ENCODE measurements at places on chromosomes 3 and 15. TPM values are rescaled to one million over a fixed set of nuclear protein-coding genes. Genes with fewer than 3 reads are reported as not detected.

Gene TRAIP
- polyA plus RNA-seq, result 10.3 TPM

Gene EPHA3
- 5.2 TPM for polyA plus RNA-seq

Gene GOLGA8Q
- polyA plus RNA-seq, result 0.89 TPM

Gene CILP
- 3.5 TPM for polyA plus RNA-seq

Gene NDUFB5
- 201 TPM for polyA plus RNA-seq

Gene SLTM
- polyA plus RNA-seq, result 134 TPM

Gene ZPLD1
- 0.44 TPM for polyA plus RNA-seq

Gene ARL14
- 0.42 TPM for polyA plus RNA-seq

Gene RHCG
- polyA plus RNA-seq, result 2.6 TPM

Gene SEC22C
- 47.6 TPM for polyA plus RNA-seq

Gene PLS1
- 31.9 TPM for polyA plus RNA-seq

Gene PPP2R3A
- polyA plus RNA-seq, result 20.3 TPM

Gene MUSTN1
- polyA plus RNA-seq, result 1.7 TPM

Gene IL16
- 4.1 TPM for polyA plus RNA-seq

Gene IGF2BP2
- polyA plus RNA-seq, result 111 TPM

Gene MESP2
- polyA plus RNA-seq, result 0.96 TPM

Gene PAK6
- polyA plus RNA-seq, result 8.4 TPM

Gene GOLGA6B
- not detected for polyA plus RNA-seq

Gene GABRB3
- 4.0 TPM for polyA plus RNA-seq

Gene CHRFAM7A
- 2.8 TPM for polyA plus RNA-seq

Gene WDR93
- 2.3 TPM for polyA plus RNA-seq

Gene SH2D7
- 0.80 TPM for polyA plus RNA-seq

Gene C3orf49
- 0.55 TPM for polyA plus RNA-seq

Gene GOLGA8H
- 0.87 TPM for polyA plus RNA-seq

Gene RASL12
- polyA plus RNA-seq, result 6.5 TPM

Gene P3H2
- 104 TPM for polyA plus RNA-seq

Gene CSPG4
- 8.5 TPM for polyA plus RNA-seq

Gene RTP1
- not detected for polyA plus RNA-seq

Gene PLSCR2
- 1.5 TPM for polyA plus RNA-seq

Gene CP
- 0.85 TPM for polyA plus RNA-seq

Gene ZWILCH
- polyA plus RNA-seq, result 24.7 TPM

Gene C3orf20
- 0.52 TPM for polyA plus RNA-seq

Gene BFSP2
- not detected for polyA plus RNA-seq

Gene ROPN1B
- polyA plus RNA-seq, result 0.70 TPM

Gene CCR8
- not detected for polyA plus RNA-seq

Gene CSPG5
- polyA plus RNA-seq, result 0.95 TPM

Gene CKMT1A
- polyA plus RNA-seq, result 2.6 TPM

Gene RTF1
- polyA plus RNA-seq, result 73.8 TPM
